ENCODE measurements at places on chromosomes 3 and 15.

DNA sequence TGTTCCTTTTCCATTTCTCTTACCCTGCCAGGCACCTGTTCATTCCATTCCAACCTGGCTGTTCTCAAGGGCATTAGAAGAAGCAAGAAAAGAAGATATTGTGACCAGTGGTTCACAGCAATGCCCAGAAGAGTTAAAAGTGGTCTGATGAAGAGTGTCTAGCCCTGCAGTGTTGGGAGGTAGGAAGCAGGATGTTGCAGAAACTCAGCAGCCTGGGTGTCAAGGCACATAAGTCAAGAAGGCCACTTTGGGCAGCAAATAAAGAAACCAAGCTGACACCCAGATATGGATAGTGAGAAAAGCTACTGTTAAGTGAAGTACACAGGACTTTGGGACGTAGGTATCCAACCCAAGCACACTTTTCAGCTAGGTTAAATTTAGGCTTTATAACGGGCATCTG is 199.9 kb upstream of the SATB1 start:
- no peak for DNase-seq

GRCh38 chr15:60043744-60044435 is 39.8 kb downstream of the FOXB1 start:
- DNase-seq: no peak

DNA sequence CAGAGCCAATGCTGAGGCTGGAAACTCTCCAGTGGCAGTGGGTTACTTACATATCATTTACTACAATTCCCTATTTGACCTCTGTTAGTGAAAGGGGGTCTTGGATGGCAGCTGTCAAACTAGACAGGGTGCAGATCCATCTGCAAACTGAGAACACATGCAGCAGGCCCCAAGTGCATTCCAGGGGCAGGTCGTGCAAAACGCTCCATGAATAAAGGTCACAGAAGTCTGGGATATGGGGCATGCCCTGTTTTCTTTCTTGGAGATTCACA is 25.0 kb upstream of the RAD18 start:
- DNase-seq: no peak

DNA sequence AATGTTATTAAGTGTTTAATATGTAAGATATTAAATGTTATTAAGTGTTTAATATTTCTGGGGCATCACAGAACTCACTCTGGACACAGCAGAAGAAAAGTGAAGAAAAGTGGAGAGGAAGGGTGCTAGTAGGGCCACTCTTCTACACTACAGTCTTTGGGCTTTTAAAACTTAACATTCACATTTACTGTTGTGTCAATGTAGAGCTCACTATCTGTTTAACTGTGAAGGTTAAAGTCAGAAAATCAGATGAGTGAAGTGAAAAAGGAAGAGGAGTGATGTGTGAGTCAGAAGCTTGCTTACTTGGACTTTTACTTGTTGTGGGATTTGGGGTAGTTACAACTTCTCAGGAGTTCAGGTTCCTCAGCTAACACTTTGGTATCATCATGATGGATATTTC is 145.3 kb upstream of the DNAJC19 start:
- DNase-seq: no peak

DNA sequence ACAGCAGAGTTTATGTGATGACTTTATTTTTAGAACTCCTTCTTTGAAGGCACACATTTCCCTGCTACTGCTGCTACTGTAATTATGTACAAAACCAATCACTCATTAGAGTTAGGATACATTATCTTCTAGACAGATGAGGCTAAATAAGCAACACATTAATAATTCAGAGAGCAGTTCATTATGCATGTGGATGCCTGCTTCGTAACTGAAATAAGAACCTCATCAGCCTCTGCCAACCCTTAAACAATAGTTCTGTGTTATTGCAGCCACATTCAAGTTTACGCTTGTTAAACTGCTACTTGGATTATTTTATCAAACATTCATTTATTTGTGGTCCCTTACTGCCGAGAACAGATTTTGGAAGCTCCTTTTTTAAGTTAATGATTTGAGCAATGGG is 52.5 kb upstream of the C15orf61 start:
- DNase-seq: no peak

- DNase-seq: no peak
Measured at GRCh38 chr15:83379579-83379959, 67.6 kb upstream of the SH3GL3 start.

All from AG04450 (cell line).